ENCODE measurements at places on chromosomes 2 and 18.

DNA sequence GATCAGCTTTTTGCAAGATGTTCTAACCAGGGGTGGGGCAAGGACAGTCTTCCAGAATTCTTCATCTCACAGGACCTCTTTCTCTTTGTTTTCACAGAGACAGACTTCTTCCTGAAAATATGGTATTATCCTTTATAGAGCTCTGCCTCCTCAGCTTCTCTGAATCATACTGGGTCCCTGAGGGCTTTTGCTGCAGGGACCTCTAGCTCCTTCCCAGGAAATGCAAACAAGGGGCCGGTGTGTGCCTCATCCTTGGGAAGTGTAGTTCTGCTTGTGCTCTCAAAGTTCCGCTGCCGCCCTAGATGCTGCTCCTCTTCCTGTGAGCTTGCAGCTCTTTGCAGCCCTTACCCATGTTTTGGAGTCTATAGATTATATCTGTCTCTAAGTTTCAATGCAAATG lies 99.5 kb upstream of the NPAS2 start:
- DNase-seq: no peak

GRCh38 chr2:71609441-71609840 lies 156.1 kb downstream of the DYSF start:
- DNase-seq: no peak

GRCh38 chr2:157194097-157194688 lies 63.3 kb upstream of the GALNT5 start:
- no peak for DNase-seq

- DNase-seq: no peak
Observed at GRCh38 chr2:128641421-128642080, 322.9 kb upstream of the HS6ST1 start.

DNA sequence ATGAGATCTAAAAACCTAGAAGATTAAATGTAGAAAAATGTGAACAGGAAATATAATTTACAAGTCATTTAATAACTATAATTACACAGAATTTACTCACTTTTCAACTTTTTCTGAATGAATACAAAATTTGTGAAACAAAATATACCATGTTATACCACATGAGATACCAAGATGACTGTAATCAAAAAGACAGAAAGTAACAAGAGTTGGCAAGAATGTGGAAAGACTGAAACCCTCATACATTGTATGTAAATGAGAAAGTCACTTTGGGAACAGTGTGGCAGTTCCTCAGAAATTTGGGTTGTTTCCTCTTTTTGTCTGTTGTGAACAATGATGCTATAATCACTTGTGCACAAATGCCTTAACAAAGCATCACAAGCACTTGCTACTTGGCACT lies 145.4 kb upstream of the ZNF804A start:
- DNase-seq: no peak

DNA sequence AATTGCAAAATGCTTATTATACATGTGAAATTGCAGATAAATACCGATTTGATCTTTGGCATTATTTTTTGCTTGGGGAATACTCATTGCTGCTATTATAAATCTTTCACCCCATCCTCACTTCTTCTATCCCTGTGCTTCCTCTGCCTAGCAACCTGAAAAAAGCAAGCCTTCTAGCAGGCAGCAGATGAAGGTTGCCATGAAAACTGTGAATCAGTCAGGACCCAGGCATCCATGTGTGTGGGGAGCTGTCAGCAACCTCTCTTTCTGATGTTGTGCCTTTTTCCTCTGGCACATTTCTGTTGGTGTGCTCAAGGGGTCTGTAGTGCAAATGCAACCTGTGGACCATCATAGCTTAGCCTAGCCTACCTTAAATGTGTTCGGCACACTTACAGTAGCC lies 364.2 kb downstream of the LRRTM1 start:
- DNase-seq: no peak

DNA sequence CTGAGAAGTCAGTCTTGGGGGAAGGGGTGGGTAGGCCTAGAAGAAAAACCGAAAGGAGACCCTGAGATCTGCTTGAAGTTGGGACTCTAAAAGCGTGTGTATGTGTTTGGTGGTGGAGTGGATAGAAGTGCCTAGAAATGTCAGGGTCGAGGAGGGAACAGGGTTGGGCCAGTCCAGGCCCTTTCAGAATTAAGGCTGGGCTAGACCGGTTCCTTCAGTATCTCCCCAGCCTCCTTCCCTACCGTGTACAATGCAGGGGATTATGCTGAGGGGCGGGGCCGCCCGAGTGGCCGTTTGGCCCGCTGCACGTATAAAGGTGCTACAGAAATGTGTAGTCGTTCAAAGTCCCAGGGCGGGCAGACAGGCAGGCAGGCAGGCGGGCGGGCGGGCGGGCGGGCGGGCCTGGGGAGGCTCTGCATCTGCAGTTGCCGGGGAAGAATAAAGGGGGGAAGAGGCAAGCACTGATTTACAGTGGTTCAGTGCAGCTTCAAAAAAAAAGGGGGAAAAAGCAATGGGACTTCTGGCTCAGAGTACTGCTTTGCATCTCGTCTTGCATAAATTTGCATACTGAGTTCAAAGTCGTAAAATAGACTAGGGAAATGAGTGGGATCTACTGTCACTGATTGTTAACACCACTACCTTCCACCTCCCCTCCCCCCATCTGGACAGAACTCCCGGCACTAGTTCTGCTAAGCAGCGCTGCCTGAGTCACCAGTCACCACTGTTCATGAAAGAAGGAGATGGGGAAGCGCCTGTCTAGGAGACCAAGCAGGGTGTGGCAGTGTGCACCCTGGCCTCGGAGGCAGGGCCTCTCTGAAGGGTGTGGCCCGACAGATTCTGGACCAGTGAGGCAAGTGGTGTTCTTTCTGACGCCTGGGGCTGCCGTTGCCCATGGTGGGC lies 3.6 kb downstream of the IGFBP2 start:
- no peak for DNase-seq

GRCh38 chr2:119759451-119760236 lies at the start of gene PTPN4:
Gene PTPN4, plus strand, starts transcription at chr2:119759922. Its CDS starts 49,932 bp downstream, at chr2:119809854.
- DNase-seq: peak; percentile 97

GRCh38 chr18:48973731-48974130 lies 23.0 kb upstream of the SMAD7 start:
- DNase-seq: no peak

DNA sequence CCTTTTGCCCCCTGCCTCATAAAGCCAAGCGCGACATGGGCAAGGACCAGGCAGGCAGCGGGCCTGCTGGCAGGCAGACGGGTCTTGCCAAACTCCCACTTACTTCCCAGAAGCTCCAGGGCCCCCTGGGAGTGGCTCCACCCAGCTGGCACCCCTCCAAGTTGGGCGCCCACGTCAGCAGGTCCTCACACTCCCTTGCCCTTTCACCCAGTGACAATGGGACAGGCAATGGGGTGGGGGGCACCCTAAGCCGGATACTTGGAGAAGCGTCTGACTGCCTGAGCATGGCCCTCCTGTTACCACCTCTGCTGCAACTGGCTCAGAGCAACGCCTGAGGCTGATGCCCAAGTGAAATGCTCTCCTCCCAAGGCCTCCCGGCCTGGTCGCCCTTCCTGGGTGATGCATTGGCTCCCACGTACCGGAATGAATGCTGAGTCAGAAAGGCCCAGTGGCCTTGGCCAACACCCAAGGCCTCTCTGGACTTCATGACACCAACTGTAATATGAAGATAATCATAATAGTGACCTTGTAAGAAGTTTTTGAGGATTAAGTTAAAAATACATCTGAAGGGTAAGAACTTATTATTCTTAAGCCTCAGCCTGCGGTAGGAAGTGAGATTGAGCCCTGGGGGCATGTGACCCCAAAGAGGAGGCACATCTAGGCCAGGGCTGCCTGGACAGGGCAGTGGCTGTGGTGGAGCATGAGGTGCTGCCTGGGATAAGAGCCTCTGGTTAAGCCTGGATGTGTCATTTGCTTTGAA lies 31.6 kb downstream of the KCNK3 start:
- DNase-seq: no peak

DNA sequence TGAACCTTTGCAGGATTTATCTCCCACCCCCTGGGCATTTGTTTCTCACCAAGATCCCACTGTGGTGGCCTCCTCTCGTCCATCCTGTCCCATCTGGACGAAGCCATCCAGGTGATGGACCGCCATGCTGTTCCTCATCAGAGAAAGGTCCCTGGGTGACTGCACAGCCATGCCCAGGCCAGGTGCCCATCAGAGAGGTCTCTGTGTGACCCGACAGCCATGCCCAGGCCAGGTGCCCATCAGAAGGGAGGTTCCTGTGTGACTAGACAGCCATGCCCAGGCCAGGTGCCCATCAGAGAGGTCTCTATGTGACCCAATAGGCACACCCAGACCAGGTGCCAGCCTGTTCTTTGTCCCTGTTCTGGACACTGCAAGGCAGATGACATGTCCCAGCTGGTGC lies 360.9 kb upstream of the SALL3 start:
- DNase-seq: no peak

GRCh38 chr18:49853436-49853835 lies 40.1 kb upstream of the ACAA2 start:
- no peak for DNase-seq

DNA sequence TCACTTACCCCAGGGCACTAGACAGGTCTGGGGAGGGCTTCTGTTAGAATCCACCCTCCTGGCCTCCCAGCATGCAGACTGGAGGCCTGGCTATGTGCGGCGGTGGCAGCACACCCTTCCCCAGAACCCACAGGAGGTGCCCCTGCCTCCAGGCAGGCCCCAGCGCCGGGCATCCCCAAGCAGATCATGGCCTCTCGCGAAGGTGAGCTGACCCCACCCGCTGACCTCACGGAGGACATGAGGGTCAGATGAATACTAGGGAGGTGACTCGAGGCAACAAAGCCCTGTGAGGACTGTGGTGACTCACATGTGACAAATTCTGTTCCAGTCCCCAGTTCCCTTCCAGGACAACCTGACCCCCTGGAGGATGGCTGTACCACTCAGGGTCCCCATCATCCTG lies 1.9 kb downstream of the MAB21L4 start:
- DNase-seq: no peak

DNA sequence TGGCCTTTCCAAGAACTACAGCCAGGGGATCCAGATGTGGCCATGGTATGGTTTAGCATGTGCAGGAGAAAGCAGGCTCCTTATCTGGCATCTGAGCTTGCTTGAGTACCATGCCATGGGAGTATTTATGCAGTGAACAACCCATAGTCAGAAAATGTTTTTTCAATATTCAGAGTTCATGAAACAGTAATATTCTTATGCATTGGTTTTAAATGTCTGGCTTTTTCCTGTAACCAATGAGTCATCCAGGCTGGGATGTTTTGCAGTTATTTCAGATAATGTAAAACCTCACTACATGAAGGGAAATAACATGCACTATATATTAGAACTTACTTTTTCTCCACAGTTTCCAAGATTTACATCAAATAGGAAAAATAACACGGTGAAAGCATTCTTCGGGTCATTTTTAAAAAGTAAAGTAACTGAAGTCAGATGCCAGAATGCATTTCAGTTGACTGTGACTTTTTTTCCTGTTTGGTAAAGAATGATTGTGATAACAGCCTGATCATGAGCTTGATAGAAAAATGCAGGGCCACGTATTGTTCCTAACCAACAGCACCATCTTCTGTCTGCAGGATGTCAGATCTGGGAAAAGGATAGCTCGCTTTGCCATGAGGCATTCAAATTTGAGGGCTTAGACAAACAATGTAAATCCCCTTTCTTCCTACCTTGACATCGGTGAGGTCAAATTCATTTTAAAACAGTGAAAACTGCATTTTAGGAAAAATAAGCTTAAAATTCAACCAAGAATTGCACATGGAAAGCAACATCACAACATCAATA lies 152.8 kb downstream of the DSC3 start:
- DNase-seq: no peak

DNA sequence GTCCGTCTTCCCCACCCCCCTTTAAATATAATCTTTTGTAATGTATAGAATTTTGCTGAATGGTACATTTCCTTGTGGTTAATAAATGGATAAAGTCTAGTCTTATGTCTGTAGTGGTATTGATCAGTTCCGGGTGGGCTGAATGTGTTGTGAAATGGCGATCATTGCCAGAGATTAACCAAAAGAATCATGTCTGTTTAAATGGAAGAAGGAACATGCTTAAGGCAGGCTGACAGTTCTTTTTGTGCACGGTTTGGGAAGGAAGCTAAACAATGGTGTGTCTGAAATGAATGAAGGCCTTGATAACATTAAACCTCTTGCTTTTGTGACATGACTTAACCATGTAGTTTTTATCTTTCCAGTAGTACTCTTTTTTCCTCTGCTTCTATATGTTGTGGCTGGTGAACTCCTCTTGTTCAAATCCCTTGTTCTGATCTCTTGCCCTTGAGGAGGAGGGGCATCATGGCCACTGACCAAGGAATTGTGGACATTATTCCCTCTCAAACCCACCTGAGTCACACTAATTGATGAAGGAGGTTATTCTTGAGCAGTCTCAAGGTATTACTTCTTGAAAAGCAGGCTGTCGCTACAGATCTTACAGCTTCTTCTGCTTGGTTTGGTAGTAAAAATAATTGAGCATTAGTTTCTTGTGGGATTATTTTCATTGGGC lies 1.7 kb downstream of the ACVR2A start:
- DNase-seq: no peak

- no peak for DNase-seq
Observed at GRCh38 chr2:28702415-28702861, 49.2 kb upstream of the PPP1CB start.

- no peak for DNase-seq
Observed at GRCh38 chr18:65942854-65943253, 192.0 kb downstream of the CDH7 start.

DNA sequence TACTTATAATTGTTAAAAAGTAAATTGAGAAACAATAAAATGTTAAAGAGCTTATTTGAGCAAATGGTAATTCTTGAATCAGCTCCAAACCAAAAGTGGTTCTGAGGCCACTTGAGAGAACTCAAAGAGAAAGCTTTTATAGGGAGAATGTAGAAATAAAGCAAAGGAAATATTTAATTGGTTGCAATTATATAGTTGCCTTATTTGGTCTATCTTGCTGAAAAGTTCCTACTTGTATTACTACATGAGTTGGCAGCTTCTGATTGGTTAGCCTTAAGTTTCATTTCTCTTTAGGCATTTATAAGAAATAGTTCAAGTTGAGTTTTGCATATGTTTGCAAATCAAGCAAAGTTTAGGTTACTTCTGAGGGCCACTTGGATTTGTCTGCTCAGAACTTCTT lies 38.1 kb downstream of the SCN2A start:
- DNase-seq: no peak

GRCh38 chr2:70779911-70780545 lies 10.4 kb downstream of the FIGLA start:
- no peak for DNase-seq

- DNase-seq: no peak
Observed at GRCh38 chr2:11624893-11625292, 45.1 kb downstream of the NTSR2 start.

DNA sequence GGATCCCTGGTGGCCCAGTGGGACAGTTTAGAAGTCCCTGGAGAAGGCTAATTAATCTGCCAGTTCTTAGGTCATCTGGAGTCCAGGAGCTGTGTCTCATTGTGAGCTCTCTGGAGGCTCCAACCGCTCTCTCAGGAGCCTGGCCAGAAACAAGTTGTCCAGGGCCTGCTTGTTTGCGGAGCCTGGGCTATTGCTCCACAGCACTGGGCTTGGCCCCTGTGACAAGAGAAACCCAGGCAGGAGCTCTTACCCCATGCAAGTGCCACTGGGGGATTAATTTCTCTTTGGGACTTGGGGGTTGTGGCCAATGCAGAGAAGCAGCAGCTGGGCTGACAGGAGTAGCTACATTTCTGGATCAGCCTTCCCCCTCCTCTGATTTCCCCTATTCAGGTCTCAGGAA lies 24.5 kb upstream of the TNP1 start:
- DNase-seq: no peak

- no peak for DNase-seq
Observed at GRCh38 chr2:160299540-160299939, 99.5 kb upstream of the ITGB6 start.
